Neural crest cell (in vitro differentiated cells): ENCODE measurements at places on chromosomes 6 and 20. TPM values are rescaled to one million over a fixed set of nuclear protein-coding genes. Genes with fewer than 3 reads are reported as not detected.

DNA sequence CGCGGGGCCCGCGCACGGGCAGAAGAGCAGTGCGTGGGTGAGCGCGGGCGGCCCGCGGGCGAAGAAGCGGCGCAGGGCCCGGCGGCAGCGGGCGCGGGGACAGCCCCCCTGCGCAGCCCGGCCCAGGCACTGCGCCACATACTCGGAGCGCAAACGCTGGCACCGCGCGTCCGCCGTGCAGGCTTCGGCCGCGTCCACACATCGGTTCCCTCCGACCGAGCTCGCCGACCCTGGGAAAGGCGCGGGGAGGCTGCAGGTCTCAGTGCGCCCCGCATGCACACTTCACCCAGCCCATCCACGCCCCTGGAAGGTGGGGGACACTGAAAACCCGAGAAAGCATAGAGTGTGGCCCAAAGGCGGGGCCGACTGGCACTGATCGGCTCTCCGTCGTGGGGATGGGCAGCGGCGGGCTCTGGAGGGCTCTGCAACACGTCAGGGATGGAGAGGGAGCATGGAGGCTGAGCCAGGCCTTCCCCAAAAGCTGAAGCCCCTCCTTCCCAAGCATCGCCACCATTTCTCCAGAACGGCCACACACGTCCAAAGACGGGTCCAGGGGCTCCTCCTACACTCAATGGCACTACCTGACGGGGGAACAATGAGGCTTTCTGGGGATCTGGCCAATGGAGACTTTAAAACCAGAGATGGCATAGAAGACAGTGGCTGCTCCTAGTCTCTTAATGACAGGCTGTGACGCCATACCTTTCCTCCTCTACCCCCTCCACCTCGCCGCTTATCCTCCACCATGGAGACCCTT is 2.0 kb downstream of the GFRA4 start:
- peaks cover 48% of the 10 kb centered on the region for H3K27me3 ChIP-seq
- no peak for DNase-seq
- H3K36me3 ChIP-seq: no peaks in the 10 kb centered on the region
- H3K4me1 ChIP-seq: peaks cover 6% of the 10 kb centered on the region

MOG gene
- not detected in 2 replicates for total RNA-seq

DLL1 gene
- total RNA-seq: 53.9 and 59.8 TPM in 2 replicates

DNA sequence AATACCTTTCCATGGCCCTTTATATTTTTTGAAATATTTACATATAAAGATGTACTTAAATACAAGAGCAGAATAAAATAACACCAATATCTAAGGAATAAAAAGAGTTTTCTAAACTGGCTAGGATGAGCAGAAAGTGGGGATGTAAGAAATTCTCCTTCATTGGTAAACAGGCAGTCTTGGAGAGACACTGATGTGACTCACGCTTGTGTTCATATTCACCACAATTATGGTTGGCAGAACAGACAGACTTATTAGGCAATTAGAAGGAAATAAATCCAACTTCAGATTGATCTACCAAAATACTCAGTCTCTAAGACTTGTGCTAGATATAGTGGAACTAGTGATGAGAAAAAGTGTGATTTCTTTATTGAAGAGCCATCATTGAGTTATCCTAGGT is 463.7 kb downstream of the CDC5L start:
- no peak overlapping the region for H3K4me3 ChIP-seq
- DNase-seq: no peak
- no peak overlapping the region for H3K27ac ChIP-seq
- peaks cover 7% of the 10 kb centered on the region for H3K4me1 ChIP-seq
- no peaks in the 10 kb centered on the region for H3K36me3 ChIP-seq

GRCh38 chr20:38355161-38356012 is 9.1 kb downstream of the LBP start:
- no peak overlapping the region for H3K4me3 ChIP-seq
- no peak for DNase-seq
- H3K4me1 ChIP-seq: peaks cover 11% of the 10 kb centered on the region
- no peak overlapping the region for H3K27ac ChIP-seq

DNA sequence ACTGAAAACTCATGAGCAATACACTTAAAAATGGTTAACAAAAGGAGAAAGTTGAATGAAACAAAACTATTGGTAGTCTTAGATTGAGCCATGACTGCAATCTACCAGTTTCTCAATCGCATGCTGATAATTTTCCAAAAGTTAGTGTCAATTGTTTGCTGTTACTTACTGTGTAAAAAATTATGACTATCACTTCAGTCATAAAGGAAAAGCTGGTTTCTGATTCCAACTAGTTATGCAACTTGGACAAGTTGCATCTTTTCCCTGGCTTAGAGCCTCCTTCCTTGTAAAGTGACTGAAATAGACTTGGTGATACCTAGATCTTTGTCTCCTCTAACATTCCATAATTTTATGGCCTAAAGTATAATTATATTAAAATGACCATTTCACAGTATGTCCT is 88.3 kb upstream of the PAK5 start:
- no peaks in the 10 kb centered on the region for H3K36me3 ChIP-seq
- H3K4me1 ChIP-seq: no peaks in the 10 kb centered on the region
- H3K4me3 ChIP-seq: no peak overlapping the region
- H3K27me3 ChIP-seq: peaks cover 5% of the 10 kb centered on the region

YIPF3 gene
- total RNA-seq: 85.7 and 93.0 TPM in 2 replicates

DNA sequence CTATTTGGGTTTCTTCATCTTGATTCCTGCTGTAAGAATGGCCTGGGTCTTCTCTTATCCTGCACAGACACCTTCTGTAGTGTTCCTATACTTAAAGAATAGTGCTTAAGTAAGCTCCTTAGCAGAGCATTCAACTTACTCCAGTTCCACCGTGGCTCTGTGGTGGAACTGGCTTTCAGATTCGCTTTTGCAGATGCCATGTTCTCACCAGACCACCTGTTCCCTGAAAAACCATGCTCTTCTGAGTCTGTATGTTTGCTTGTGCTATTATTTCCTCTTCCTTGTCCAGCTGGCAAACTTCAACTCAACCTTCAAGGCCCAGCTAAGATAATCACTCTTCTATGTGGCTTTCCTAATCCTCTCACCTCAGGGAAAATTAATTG is 4.9 kb downstream of the ELMO2 start:
- no peak overlapping the region for H3K27ac ChIP-seq
- no peaks in the 10 kb centered on the region for H3K27me3 ChIP-seq
- no peak overlapping the region for H3K4me3 ChIP-seq
- no peak for DNase-seq
- peaks cover 36% of the 10 kb centered on the region for H3K4me1 ChIP-seq
- H3K36me3 ChIP-seq: no peaks in the 10 kb centered on the region

GRCh38 chr6:130075879-130076460 is 57.6 kb downstream of the L3MBTL3 start:
- H3K36me3 ChIP-seq: peaks cover 17% of the 10 kb centered on the region
- no peak overlapping the region for H3K4me3 ChIP-seq
- no peak for DNase-seq
- no peaks in the 10 kb centered on the region for H3K27me3 ChIP-seq
- H3K4me1 ChIP-seq: peaks cover 14% of the 10 kb centered on the region

- DNase-seq: no peak
- H3K27ac ChIP-seq: no peak overlapping the region
- H3K36me3 ChIP-seq: peaks cover 2% of the 10 kb centered on the region
- no peaks in the 10 kb centered on the region for H3K4me1 ChIP-seq
- H3K27me3 ChIP-seq: no peaks in the 10 kb centered on the region
Measured at GRCh38 chr6:113466526-113466925, 390.6 kb upstream of the MARCKS start.

NKAIN4 gene
- total RNA-seq: 42.4 and 44.0 TPM in 2 replicates

DNA sequence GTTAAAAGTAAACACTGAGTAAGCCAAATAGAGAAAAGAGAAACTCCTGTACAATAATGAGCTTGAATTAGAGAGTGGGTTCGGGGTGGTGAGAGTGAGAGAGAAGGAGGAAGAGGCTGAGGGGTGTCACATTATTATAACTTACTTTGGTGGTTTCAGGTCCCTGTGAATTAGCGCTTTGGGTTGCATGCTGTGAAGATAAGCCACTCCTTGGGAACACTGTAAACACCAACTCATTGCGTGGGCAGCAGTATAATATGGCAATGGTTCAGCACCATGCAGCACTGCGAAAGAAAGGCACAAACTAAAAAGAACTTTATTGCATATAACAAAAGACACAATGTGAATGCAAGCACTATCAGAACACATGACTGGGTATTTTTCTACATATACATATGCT is 26.9 kb downstream of the MAP3K7 start:
- H3K4me1 ChIP-seq: no peaks in the 10 kb centered on the region

GRCh38 chr20:24522452-24523330 is 53.3 kb downstream of the SYNDIG1 start:
- H3K27ac ChIP-seq: no peak overlapping the region
- H3K27me3 ChIP-seq: peaks cover 2% of the 10 kb centered on the region
- H3K4me3 ChIP-seq: no peak overlapping the region
- no peak for DNase-seq
- H3K36me3 ChIP-seq: no peaks in the 10 kb centered on the region

DNA sequence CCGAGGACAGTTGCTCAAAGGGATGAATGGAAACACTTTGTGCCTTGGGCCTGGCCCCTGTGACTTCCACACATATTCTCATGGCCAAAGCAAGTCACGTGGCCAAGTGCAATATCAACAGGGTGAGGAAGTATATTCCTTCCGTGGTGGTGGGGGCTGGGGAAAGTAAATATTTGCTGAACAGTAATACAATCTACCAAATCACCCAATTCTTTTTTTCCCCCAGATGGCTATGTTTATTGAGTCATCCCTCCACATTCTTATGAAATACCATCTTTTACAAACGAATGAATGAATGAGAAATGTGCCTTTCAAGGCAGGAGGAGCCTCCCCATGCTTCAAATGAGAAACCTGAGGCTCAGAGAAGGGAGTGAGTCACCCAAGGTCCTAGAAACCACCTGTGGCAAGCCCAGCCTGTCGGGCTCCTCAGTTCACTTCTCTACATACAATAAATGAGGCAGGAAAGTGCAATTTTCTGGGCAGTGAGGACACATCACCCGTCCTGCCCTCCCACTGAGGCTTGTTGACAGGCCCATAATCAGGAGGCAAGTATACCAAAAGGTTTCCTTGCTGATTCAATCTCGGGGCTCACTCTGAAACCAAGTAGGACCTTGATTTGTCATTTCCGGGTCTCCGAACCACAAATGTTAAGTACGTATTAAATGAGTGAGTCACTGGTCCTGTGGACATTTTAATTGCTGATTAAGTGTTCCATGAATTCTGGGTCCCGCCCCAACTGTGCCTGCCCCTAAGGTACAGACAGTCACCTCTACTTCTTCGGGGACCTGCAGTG is 25.3 kb upstream of the TOP1 start:
- peaks cover 8% of the 10 kb centered on the region for H3K4me1 ChIP-seq
- no peak overlapping the region for H3K4me3 ChIP-seq
- no peaks in the 10 kb centered on the region for H3K27me3 ChIP-seq
- no peak for DNase-seq
- no peak overlapping the region for H3K27ac ChIP-seq
- H3K36me3 ChIP-seq: no peaks in the 10 kb centered on the region

SLC12A5 gene
- 9.6 and 10.0 TPM in 2 replicates for total RNA-seq

HSD17B8 gene
- 3.3 and 4.4 TPM in 2 replicates for total RNA-seq

DNA sequence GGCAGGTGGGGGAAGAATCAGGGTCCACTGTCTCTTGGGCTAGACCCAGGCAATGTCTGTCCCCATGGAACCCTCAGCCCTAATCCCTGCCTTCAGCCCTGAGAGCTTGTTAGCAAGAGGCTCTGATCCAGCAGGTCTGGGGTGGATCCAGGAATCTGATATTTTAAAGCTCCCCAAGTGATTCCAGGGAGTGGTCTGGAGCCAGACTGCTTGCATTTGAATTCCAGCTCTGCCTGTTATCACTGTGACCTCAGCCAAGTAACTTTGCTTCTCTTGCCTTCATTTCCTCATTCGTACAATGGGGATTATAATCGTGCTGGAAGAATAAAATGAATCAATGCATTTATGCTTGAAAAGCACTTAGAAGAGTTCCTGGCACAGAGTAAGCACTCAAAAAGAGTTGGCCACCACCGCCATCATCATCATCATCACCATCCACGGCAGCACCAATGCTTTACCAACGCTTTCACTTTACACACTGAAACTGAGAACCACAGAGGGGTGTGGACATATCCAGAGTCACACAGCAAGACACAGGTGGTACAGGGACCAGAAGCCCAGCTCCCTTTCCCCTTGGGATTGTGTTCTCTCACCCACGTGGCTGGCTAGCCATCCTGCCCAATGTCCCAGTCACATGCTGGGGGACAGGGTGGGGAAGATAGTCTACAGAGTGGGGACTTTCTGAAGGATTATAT is 75.7 kb upstream of the RALY start:
- H3K36me3 ChIP-seq: no peaks in the 10 kb centered on the region
- no peak overlapping the region for H3K4me3 ChIP-seq
- peaks cover 8% of the 10 kb centered on the region for H3K4me1 ChIP-seq
- DNase-seq: no peak
- H3K27ac ChIP-seq: no peak overlapping the region
